ENCODE measurements at places on chromosomes 6 and 20.
A peak's percentile ranks its signal among the peaks of the same experiment; 100 is the strongest.

GRCh38 chr6:87705070-87705691 is 3.1 kb upstream of the AKIRIN2 start:
- DNase-seq: peak; percentile 47

DNA sequence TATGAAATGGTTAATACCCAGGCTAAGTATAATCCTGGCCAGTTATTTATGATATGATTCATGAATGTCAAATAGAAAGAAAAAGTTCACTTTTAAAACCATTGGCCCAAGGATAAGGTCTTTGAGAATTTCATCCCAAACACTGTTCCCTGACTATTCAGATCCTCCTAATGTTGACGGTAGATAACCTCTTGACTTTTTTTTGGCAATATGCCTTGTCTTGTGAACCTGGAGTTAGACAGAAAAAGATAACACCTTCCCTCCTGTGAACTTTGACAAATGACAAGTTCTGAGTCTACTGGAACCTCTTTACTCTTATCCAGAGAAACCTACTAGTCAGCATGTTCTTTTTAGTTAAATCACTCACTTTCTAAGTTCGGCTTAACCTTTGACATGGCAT is 166.8 kb upstream of the PREP start:
- DNase-seq: no peak

- DNase-seq: no peak
Observed at GRCh38 chr6:5989141-5989723, 17.5 kb downstream of the NRN1 start.

- DNase-seq: no peak
Observed at GRCh38 chr6:34951731-34952130, 62.7 kb downstream of the ANKS1A start.

- peak; percentile 74 for DNase-seq
Observed at GRCh38 chr6:152863618-152864326, 113.2 kb downstream of the VIP start.

- no peak for DNase-seq
Observed at GRCh38 chr6:80464901-80465300, 358.4 kb downstream of the BCKDHB start.

GRCh38 chr20:25136643-25137559 is 55.0 kb upstream of the VSX1 start:
- no peak for DNase-seq

GRCh38 chr6:168105813-168106632 is 27.0 kb upstream of the FRMD1 start:
- DNase-seq: no peak

GRCh38 chr6:4732691-4733315 is 43.4 kb upstream of the CDYL start:
- no peak for DNase-seq

GRCh38 chr6:125123468-125124048 is 30.0 kb upstream of the TPD52L1 start:
- DNase-seq: no peak

- DNase-seq: peak; percentile 14
Observed at GRCh38 chr6:31042806-31043205, 32.5 kb downstream of the MUC22 start.

- DNase-seq: no peak
Observed at GRCh38 chr6:142325111-142325510, 23.3 kb downstream of the ADGRG6 start.

DNA sequence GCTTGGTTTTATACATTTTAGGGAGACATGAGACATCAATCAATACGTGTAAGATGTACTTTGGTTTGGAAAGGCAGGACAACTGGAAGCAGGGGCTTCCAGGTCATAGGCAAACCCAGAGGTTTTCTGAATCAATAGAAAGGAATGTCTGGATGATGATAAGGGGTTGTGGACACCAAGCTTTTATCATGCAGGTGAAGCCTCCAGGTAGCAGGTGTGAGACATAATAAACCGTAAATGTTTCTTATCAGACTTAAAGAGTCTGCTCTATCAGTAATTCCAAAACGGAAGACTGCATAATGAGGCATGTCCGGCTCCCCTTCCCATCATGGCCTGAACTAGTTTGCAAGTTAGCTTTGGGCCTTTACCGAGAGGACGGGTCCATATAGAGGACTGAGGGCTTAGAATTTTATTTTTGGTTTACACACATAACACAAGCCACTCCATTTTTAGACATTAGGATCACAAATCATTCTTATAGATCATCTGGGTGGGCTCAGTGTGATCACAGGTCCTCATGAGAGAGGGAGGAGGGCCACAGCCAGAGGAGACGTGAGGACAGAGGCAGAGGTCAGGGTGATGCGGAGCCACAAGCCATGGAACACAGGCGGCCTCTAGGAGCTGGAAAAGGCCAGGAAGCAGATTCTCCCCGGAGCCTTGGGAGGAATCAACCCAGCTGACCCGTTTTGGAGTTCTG is 10.7 kb upstream of the SERPINB9 start:
- no peak for DNase-seq

DNA sequence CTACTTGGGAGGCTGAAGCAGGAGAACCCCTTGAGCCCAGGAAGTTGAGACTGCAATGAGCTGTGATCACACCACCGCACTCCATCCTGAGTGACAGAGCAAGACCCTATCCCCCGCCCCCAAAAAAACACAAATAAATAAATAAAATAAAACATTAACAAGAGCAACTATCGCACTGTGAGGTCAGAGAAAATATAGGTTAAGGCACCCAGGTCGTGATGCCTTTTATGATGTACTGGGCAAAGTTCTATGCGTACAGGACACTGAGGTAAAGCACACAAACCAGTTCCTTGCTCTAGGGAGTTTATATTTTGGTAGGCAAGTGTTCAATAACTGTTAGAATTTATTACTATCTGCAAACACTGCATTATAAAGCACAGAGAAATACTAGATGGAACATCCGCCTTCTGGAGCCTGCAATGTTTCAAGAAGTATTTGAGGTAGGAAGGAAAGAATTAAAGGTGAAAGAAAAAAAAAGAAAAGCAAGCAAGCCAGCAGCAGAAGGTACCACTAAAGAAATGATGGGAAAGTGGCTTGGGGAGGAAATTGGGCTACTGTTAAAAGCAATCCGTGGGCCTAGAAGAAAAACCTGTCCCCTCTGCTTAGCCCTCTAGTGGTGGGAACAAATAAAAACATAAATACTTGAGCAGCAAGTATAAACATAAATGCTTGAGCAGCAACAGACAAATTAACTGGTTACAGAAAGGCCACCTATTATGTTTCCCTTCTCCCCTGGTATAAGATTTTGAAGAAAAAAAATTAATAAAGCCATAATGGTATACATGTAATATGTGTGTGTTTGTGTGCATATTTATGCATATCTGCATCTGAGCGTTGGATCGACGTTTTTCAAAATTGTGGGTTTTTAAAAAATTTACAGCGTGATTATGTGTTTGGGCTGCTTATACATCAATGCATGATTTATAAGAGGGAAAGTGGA is 128.0 kb downstream of the PHACTR1 start:
- DNase-seq: no peak

- no peak for DNase-seq
Observed at GRCh38 chr20:48456366-48457192, 371.2 kb downstream of the PREX1 start.

- no peak for DNase-seq
Observed at GRCh38 chr6:169428532-169428931, 174.9 kb upstream of the THBS2 start.

GRCh38 chr6:22082218-22082617 is 214.6 kb downstream of the PRL start:
- no peak for DNase-seq

- DNase-seq: peak; percentile 66
Observed at GRCh38 chr6:149211046-149211571, 106.4 kb upstream of the TAB2 start.

DNA sequence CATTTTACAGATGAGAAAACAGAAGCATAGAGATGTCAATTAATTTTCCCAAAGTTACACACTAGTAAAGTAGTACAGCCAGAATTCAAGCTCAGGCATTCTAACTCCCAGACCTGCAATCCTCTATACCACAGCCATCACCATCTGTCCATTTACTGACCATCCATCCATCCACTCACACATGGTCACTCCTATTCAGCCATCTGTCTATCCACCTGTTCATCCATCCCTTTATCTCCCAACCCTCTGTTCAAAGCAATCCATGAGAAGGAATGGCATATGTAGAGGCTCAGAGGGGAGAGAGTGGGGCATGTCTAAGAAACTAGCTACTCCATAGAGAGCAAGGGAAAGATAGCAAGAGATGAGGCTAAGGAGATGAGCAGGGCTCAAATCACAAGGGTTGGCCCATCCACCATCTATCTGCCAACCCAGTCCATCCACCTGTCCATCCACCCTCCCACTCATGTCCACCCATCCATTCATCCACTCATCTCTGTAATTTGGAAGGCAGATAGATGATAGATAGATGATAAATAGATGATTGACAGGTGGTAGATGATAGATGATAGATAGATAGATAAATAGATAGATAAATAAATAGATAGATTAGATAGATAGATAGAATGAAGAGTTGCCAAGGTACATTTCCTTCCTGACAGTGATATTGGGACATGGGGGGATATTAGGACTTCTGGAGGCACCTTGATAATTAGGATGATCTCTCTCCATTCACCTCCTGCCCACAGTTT is 12.2 kb upstream of the C6orf132 start:
- no peak for DNase-seq

DNA sequence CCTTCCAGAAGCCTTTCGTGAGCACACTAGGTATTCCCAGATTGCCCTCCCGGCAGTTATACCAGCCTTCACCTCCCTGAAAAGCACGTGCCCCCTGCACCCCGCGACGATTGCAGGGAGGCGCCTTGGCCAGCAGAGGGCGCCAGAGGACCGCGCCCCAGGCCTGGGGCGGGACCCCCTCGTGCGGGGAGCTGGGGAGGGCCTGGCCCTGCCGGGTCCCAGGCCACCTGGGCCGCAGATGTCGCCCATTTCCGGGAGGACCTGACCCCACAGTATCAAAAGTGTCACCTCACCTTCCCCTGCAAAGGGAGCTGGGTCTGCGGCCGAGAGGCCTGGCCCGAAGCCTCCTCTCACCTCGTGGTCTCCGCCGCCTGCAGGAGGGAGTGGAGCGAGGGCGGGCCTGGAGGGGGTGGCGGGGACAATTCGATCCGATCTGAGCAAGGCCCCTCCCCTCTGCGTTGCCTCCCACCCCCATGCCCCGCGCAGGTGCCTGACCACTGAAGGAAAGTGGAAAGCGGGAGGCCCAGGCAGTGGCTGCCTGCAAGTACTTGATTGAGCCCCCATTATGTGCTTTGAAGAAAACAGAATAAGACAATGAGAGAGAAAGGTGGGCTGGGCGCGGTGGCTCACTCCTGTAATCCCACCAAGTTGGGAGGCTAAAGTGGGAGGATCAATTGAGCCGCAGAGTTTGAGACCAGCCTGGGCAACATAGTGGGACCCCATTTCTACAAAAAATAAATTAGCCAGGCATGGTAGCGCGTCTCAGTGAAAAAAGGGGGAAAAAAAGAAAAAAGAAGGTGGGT is 3.5 kb upstream of the SNAI1 start:
- peak; percentile 46 for DNase-seq

- no peak for DNase-seq
Observed at GRCh38 chr6:33165581-33166258, 26.5 kb downstream of the COL11A2 start.

DNA sequence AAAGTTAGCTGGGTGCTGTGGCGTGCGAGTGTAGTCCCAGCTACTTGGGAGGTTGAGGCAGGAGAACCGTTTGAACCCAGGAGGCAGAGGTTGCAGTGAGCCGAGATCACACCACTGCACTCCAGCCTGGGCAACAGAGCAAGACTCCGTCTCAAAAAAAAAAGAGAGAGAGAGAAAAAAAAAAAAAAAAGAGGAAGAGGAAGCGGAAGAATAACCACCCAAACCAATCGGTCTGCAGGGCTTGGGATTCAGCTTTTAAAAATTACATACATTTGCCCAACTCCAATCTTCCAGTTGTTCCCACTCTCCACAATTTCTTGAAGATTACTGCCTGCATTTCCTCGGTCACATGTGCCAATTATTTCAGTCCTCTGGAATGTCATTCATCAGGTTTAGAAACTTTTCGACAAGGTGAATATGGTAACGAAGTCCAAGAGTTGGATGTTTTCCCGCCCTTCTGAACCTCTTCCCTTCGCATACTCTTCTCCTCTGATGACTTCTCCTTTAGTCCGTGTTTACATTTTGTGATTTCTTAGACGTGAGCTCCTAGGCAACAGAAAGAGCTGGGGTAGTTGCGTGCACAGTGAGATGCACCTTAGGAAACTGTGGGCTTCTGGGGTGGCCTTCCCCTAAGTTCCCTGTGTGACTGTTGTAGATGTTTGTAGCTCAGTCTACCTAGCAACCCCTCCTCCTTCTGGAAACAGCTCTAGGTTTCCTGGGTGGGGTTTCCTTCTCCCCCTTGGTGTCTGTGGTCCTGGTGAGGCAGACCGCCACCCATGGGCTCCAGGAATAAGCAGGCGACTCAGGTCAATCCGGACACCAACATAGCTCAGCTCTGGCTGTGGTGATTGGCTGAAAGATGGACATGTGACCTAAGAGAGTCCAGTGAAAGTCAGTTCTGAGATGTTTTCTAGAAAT is 63.0 kb upstream of the NCOA3 start:
- DNase-seq: peak; percentile 48

GRCh38 chr20:47330933-47331708 is 25.4 kb downstream of the ZMYND8 start:
- no peak for DNase-seq

DNA sequence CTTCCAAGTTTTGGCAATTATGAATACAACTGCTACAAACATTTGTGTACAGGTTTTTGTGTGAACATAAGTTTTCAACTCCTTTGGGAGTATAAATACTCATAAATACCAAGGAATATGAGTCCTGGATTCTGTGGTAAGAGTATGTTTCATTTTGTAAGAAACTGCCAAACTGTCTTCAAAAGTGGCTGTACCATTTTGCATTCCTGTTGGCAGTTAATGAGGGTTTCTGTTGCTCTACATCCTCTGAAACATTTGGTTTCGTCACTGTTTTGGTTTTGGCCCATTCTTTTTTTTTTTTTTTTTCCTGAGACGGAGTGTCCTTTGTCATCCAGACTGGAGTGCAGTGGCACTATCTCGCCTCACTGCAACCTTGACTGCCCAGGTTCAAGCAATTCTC is 8.5 kb downstream of the AP5S1 start:
- DNase-seq: no peak

DNA sequence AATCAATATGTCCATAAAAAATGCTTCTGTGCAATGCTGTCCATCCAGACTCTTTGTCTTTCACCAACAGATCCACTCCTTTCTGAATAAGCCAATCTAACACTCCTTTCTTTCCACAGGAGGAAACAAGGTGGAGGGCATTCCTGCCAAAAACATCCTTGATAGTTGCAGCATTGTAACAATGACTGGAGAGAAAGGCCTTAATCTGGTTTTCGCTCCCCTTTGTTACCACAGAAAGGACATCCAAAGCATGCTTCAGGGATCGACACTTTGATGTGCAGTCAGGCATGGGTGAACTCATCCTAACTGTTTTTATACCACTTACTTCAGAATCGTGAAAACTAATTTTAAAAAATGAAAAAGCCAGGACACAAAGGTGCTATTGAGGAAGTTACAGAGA is 7.4 kb downstream of the IBTK start:
- DNase-seq: no peak

All from CD4-positive, alpha-beta T cell treated with Interleukin-4 for 4 hours (primary cell).